ENCODE measurements at places on chromosomes 11 and 22.

GRCh38 chr22:19022755-19023154 lies 86.7 kb upstream of the PRODH start:
- no peak for DNase-seq

DNA sequence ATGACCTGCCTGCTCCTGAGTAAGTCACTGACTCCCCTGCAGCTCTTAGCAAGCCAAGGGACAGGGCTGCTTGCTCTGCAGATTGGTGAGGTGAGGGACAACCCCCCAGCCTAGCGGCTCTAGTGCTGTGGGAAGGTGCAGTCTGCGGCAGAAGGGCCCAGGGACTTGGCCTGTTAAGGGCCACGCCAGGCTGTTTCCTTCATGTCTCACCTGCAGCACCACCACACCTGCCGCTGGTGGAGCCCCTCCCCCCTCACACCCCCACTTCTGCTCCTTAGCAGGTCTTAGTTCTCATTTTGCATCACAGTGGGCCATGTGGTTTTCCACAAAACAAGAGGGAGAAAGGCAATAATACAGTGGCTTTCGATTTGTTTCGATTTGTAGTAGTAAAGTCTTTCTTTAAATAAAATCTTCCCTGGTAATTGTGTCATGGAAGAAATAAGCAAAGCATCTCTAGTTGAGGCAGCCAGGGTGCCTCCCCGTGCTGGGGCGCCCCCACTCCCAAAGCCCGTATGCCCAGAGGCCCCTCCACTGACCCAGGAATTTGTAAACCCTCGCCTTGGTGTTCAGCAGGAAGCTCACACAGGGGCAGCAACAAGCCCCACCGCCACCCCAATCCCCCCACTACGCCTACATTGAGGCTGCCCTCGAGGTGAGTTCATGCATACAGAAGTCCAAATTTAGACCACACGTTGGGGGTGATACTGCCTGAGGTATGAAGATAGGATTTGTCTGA lies 86.5 kb upstream of the CLDN5 start:
- DNase-seq: no peak

- no peak for DNase-seq
These were observed 10.3 kb upstream of the OR9G1 start for GRCh38 chr11:56688554-56689100.

DNA sequence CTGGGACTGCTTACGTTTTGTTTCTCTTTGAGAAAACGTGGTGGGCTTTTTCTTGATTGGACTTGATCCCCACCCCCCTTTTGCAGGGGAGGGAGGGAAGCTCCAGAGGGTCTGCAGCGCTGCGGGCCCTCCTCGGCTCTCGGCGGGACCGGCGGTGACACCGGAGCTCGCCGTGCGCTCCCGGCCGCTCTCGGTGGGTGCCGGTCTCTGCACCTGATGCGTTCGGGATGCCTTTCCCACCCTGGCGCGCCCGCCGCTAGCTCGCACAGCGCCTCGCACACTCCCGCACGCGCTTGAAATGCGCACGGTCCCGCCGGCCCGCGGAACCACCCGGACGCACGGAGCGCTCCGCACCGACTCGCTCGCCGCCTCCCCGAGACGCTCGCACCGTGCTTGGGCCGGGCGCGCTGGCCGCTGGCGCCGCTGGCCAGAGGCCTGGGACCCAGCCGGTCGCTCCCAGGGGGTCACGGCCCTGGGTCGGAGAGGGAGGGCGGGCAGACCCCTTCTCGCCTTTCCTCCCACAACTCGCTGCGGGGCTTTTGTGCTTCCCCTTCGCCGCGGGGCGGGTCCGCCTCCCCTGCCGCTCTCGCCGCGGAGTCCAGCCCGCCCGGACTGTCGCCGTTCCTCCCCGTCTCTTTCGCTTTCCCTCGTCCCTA lies 1.0 kb downstream of the ZBTB16 start:
- DNase-seq: no peak

- no peak for DNase-seq
These were observed 110.2 kb downstream of the C11orf91 start for GRCh38 chr11:33590441-33590840.

DNA sequence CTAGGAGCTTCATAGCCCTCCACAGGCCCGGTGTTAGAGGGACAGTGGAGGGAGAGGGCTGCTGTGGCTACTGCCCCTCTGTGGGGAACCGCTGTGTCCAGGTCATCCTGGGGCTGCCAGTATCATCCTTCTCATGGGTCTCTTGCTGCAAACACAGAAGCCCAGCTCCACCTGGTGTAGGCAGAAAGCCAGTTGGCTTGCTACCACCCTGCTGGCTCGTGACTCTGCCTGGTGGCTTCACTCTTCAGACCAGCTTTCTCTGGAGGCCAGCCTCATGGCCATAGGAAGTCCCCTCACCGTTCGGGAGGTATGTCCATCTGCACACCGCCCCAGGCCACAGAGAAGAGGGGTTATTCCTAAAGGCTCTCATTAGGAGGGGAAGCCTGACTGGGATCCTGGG lies 19.4 kb upstream of the SUSD2 start:
- no peak for DNase-seq

- DNase-seq: no peak
These were observed 1.4 kb upstream of the PPARA start for GRCh38 chr22:46148816-46149511.

GRCh38 chr11:111414936-111415335 lies 35.9 kb upstream of the POU2AF1 start:
- DNase-seq: no peak

DNA sequence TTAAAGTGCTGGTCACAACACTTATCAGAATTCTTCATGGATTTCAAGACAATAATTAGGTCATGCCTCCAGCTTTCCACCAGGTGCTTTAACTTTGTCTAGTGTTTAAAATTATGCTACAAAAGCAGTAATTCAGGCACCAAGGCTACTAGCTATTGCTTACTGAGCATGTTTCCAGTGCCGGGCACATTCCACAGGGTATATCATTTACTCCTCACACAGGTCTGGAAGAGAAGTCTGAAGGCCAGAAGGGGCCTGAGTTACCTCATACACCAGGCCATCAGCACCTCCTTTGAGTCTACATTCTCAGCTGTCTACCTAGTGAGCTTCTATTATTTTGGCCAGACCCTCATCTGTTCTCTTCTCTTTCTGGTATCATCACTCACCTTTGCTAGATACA lies 41.7 kb upstream of the LMO2 start:
- no peak for DNase-seq

DNA sequence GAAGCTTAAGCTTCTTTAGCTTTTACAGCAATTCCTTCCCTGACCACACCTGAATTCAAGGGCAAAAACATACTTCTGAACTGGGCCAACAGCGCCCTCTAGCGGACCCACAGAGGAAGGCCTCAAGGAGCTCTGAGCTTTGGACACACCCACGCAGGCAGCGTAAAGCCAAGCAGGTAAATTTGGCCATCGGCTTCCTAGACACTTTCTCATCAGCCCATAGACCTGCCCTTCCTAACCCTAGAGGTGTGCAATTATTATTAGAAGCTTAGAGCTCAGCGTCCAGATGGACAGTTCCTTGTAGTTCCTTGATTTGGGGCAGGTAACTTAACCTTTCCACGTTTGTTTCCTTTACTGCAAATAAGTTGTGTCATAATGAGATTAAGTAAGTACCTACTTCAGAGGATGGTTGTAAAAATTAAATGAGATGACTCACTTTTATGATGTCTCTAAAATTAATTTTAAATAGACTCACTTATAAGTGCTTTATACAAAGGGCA lies 25.7 kb upstream of the HMGXB4 start:
- peak; percentile 34 for DNase-seq

- no peak for DNase-seq
These were observed 70.8 kb upstream of the EIF3D start for GRCh38 chr22:36599771-36600170.

- no peak for DNase-seq
These were observed 28.3 kb downstream of the DRD2 start for GRCh38 chr11:113446938-113447337.

DNA sequence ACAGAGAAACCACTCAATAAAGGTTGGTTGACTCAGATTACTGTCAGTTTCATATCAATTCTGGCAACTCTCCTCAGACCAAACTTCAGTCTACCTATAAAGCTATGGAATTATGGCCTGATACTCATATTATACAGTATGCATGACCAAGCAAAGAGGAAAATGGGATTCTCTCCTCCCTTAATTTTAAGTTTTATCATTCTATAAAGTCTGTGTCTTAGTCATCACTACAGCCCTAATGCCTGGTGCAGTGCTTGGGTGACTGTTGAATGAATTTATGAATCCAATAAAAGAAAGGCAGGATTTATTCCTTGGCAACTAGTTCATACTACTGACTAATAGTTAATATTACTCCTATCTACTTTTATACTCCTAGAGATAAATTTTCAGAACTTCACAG lies 37.6 kb upstream of the GRAMD1B start:
- no peak for DNase-seq

GRCh38 chr11:69437876-69438205 lies 43.6 kb upstream of the LINC01488 start:
- no peak for DNase-seq

DNA sequence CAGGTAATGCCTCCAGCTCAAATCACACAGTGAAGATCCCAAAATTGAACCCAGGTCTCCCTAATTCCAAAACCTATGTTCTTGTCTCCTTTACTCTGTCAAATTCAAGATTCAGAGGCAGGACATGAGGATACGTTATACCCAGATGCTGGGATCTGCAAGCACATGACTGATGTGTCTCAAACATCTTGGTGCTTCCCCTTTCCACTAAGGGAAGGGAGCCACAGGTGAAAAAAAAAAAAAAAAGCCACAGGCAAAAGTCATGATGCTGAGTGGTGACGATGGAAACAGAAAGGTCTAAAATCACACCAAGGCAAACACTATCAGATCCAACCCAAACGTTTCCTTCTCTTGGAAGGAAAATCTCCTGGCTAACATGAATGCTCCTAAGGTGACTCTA lies 24.0 kb downstream of the ABTB2 start:
- DNase-seq: no peak

GRCh38 chr22:45187891-45188290 lies 24.2 kb downstream of the NUP50 start:
- DNase-seq: no peak

DNA sequence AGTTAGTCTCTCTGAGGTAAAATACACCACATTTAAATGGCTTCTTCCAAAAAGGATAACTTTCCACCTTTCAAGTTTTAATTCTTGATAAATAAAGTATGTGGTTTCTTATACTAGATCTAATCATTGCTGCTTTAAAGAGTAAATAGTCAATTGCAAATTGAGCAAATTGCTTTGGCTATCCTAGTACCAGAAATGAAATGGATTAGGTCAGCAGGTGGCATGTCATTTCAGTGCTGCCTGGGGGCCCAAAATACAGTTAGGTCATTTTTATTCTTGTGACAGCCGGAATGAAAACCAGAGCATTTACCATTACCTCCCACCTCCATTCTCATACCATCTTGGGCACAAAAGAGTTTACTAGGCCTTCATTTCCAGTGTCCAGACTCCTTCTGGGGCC lies 70.2 kb downstream of the PHF21A start:
- DNase-seq: no peak

GRCh38 chr11:91860661-91861060 lies 364.0 kb upstream of the FAT3 start:
- DNase-seq: no peak

DNA sequence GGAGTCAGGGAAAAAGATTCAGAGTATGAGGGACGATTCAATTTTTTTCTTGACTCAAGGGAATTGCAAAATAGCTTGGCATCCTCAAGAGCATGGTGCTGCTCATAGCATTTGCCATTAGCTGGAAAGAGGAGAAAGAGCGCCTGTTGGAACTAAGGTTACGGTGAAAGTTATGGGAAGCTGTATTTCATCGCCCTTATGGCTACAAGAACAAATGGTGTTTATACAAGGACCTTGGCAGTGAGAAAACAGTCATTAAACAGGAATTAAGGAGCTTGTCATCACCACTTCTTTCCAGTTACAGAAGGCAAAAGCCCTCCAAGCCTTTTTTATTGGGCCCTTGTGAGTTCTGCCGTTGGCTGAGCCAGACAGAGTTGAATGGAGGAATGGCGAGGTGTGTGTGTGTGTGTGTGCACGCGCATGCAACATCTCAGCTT lies 74.2 kb downstream of the ALX4 start:
- DNase-seq: no peak

Measured in stimulated activated CD4-positive, alpha-beta T cell treated with anti-CD3 and anti-CD28 coated beads, Interleukin-15, amount 100 ng/mL, for 1 hour (primary cell).